Brain (organoid and tissue), 16 donors: ENCODE measurements at places on chromosomes 1 and 21.
A peak's percentile ranks its signal among the peaks of the same experiment; 100 is the strongest.

- no peak for DNase-seq
Observed at GRCh38 chr1:181083842-181084605, 4.5 kb upstream of the IER5 start.

- peak; percentile 53 for DNase-seq
Observed at GRCh38 chr1:100353071-100353801, 930 bp downstream of the CDC14A start.

- no peak for DNase-seq
Observed at GRCh38 chr1:151238467-151238739, 16.1 kb upstream of the PSMD4 start.

- DNase-seq, result peak; percentile 67
Observed at GRCh38 chr1:156140879-156141707, 12.3 kb upstream of the SEMA4A start.

DNA sequence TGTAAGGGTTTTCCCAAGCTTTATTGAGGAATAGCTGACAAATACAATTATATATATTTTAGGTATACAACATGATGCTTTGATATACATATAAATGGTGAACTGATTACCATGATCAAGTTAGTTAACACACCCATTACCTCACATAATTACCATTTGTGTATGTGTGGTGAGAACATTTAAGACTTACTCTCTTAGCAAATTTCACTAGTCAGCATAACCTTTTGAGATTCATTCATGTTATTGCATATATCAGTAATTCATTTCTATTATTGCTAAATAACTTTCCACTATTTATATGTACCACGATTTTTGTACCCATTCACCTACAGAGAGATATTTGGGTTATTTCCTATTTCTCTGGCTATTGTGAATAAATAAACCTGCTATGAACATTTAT is 16.2 kb upstream of the TP53BP2 start:
- DNase-seq, result no peak

DNA sequence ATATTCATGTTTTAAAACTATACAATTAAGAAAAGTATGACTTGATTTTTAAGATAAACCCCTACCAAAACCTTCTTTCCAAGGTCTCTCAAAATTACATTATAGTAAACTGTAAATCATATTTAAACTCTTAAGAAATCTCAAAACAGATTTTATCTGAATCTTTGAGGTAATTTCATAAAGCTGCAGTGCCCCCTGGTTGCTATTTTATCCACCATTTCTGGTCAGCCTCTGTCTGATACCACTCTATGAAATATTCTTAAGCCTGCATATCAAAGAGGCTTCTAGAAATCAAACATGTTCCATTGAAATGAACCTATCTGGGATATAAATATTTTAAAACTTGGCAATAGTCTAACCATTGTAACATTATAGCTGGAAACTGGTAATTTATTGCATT is 317.3 kb downstream of the COL11A1 start:
- peak; percentile 45 for DNase-seq

DNA sequence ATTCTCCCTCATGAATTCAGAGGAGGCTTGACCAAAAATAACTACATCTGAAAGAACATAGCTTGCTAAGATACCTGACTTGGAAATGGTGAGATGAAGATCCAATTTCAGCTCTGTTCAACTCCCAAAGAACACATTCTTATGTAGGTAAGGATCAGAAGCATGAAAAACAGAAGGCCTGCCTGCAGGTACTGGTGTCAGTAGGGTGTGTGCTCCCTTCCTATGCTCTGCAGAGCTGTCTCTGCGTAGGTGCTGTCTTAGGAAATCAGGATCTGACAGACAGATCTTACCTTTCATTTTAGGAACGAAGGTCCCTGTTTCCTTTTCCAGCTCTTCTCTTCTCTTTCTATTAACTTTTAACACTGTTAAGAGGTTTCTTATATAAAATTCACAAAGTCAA is 5.6 kb upstream of the OR6K2 start:
- no peak for DNase-seq

- DNase-seq, result peak; percentile 35
Observed at GRCh38 chr1:84997667-84998600, 1.0 kb upstream of the MCOLN2 start.

DNA sequence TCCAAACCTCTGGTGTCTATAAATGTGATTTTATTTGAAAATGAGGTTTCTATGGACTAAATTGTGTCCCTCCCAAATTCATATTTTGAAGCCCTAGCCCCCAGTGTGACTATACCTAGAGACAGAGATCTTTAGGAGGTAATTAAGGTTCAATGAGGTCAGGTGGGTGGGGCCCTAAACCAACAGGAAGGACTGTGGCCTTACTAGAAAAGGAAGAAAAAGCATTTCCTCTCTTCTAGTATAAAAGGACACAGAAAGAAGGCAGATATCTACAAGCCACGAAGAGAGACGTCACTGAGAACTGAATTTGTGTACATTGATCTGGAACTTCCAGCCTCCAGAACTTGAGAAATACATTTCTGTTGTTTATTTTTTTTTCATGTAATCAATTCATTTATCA is 123.1 kb upstream of the RUNX1 start:
- no peak for DNase-seq

DNA sequence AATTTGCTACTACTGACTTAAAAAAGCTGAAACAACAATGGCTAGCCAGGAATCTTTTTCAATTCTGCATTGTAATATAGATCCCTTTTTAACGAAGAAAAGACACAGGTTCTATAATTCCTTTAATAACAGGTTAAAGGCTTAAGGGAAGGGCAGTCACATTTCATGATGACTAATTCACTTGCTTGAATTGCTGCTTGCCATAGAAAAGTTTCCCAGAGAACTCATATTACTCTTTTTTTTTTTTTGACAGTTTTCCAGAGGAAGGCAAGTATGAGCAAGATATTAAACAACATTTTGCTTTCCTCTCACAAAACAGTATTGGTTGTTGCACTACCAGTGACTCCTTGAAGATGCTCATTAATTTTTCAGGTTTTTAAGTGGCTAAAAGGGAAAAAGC is 60.9 kb downstream of the IL23R start:
- DNase-seq, result no peak

GRCh38 chr1:11620405-11620804 is 33.8 kb downstream of the FBXO2 start:
- DNase-seq, result no peak

- peak; percentile 87 for DNase-seq
Observed at GRCh38 chr21:33115631-33116510, 45.9 kb downstream of the OLIG1 start.

DNA sequence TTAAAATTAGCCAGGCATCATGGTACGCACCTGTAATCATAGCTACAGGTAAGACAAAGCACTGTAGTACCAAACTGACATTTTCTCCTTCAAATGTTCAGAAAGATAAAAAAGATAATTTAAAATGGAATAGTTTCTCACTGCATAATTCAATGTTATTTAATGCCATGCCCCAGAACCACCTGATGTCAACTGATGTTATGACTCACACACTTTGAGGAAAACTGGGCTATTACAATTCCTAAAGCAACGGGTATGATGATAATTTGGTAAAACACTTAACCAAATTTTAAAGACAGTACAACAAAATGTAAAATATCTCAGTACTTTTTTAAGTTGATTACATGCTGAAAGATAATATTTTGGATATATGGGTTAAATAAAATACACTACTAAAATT is 22.9 kb upstream of the PLEKHO1 start:
- no peak for DNase-seq

GRCh38 chr1:10796029-10796944 is at the start of gene CASZ1:
Gene CASZ1, minus strand, starts transcription at chr1:10796646. Its CDS starts 102,757 bp downstream, at chr1:10693889.
- peak; percentile 94 for DNase-seq

- no peak for DNase-seq
Observed at GRCh38 chr1:107807405-107807804, 157.6 kb downstream of the VAV3 start.

GRCh38 chr1:93434987-93435386 is 12.9 kb upstream of the FNBP1L start:
- no peak for DNase-seq

- peak; percentile 67 for DNase-seq
Observed at GRCh38 chr1:207698822-207699483, 52.9 kb upstream of the CD46 start.

DNA sequence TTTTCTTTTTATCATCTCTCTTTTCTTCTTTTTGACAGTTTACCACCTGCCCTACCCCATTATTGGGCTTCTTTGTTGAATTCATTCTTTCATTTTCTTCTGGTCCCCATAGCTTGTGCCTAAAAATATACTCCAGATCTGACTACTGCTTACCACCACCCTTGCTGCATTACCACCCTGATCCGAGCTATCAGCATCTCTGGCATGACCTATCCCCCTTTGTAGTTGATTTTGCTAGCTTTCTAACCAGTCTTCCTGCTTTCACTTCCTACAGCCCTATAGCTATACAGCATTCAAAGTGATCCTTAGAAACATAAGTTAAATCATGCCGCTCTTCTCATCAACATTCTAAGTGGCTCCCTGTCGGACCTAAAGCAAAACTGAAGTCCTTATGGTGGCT is 59.4 kb upstream of the MPC2 start:
- no peak for DNase-seq

GRCh38 chr1:62228136-62228882 is 33.7 kb downstream of the L1TD1 start:
- DNase-seq, result no peak
